ENCODE measurements at places on chromosomes 2 and 18. TPM values are rescaled to one million over a fixed set of nuclear protein-coding genes. Genes with fewer than 3 reads are reported as not detected.

SEMA4C gene
- total RNA-seq, result 60.5 TPM

GALNT3 gene
- total RNA-seq, result 33.1 TPM

ALPP gene
- total RNA-seq, result 47.5 TPM

ARL6IP6 gene
- total RNA-seq, result 24.5 TPM

FOXI3 gene
- total RNA-seq, result not detected

COBLL1 gene
- 8.0 TPM for total RNA-seq

IL1RL1 gene
- total RNA-seq, result 0.55 TPM

SCN1A gene
- not detected for total RNA-seq

GALR1 gene
- not detected for total RNA-seq

CXCR1 gene
- total RNA-seq, result not detected

TGIF1 gene
- total RNA-seq, result 203 TPM

IL36G gene
- not detected for total RNA-seq

KIF1A gene
- not detected for total RNA-seq

GPR39 gene
- total RNA-seq, result 14.1 TPM

RBM43 gene
- total RNA-seq, result 4.8 TPM

RBM45 gene
- total RNA-seq, result 8.7 TPM

DUSP28 gene
- 10.9 TPM for total RNA-seq

TMEM198 gene
- 5.8 TPM for total RNA-seq

PROM2 gene
- total RNA-seq, result 147 TPM

HAUS1 gene
- total RNA-seq, result 25.3 TPM

TUBA4B gene
- total RNA-seq, result not detected

MROH2A gene
- 2.9 TPM for total RNA-seq

EPHA4 gene
- 21.3 TPM for total RNA-seq

SKOR2 gene
- total RNA-seq, result not detected

SLC9A2 gene
- 13.4 TPM for total RNA-seq

EFEMP1 gene
- total RNA-seq, result 86.3 TPM

EML6 gene
- total RNA-seq, result 3.7 TPM

MAPRE2 gene
- 10.9 TPM for total RNA-seq

IL36A gene
- not detected for total RNA-seq

FAM237A gene
- total RNA-seq, result not detected

ST6GAL2 gene
- not detected for total RNA-seq

MEP1B gene
- total RNA-seq, result not detected

RAD51AP2 gene
- total RNA-seq, result not detected

SLC16A14 gene
- total RNA-seq, result 0.57 TPM

SPP2 gene
- total RNA-seq, result not detected

All from PC-9 (cell line).